ENCODE measurements at places on chromosomes 2 and 18.
A peak's percentile ranks its signal among the peaks of the same experiment; 100 is the strongest.

- no peak for DNase-seq
Measured at GRCh38 chr18:48053881-48054816, 123.7 kb upstream of the SMAD2 start.

DNA sequence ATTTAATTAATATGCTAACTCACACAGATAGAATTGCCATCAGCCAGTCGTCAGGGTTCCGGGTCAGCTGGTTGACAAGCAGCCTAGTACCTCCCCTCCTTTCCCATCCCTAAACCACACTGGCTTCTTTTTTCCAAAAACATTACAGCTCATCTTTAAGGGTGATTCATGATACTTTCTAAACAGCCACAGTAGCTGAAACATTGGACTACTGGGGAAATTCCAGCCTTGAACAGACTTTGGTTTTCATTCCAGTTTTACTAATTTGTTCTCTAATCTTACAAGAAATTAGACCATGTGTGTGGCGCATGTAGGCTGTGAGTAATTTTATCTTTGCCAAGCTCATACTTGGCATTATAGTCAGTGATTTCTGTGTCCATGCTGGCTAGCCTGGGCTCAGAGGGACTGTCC is 110.8 kb downstream of the FMNL2 start:
- no peak for DNase-seq

DNA sequence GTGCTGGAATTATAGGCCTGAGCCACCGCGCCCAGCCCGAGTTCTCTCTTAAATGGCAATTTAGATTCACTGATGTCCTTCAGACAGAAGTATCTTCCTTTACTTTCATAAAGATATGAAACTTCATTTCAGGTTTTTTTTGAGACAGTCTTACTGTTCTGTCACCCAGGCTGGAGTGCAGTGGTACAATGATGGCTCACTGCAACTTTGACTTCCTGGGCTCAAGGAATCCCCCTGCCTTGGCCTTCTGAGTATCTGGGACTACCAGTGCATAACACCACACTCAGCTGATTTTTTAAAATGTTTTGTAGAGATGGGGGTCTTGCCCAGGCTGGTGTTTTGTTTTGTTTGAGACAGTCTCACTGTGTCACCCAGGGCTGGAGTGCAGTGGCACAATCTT is 13.2 kb downstream of the ITGB1BP1 start:
- no peak for DNase-seq

GRCh38 chr2:910698-911097 is 40.0 kb upstream of the SNTG2 start:
- no peak for DNase-seq

- no peak for DNase-seq
Measured at GRCh38 chr2:171271971-171272436, 111.3 kb upstream of the TLK1 start.

- no peak for DNase-seq
Measured at GRCh38 chr2:159484532-159484931, 131.8 kb downstream of the BAZ2B start.

DNA sequence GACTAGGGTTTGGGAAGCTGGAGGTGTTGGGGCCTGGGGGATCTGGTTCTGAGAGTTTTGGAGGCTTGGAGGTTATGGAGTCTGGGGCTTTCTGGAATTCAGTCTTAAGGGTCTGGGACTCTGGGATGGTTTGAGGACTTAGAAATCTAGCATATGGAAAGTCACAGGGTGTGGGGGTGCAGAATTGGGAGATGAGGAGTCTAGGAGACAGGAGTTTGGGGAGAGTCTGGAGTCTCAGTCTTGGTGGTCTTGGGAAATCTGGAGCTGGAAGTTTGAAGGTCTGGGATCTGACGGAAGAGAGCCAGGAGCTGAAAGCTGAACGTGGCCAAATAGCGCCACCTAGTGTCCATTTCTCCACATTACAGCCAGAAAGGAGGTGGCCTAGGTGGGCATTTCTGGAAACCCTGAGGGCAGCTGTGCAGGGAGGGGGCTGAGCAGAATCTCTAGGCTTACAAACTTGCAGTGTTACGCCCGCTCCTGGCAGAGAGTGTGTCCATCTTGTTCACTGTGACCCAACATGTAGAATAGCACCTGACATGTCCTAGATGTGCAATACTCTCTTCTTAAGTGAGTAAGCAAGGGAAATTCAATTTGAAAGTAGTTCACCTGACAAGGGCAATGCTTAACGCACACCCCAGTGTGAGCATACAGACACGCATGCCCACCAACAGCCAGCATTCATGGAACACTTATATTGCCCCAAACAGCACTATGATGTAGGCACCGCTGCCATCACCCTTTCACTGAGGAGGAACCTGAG is 204.8 kb downstream of the TFCP2L1 start:
- DNase-seq, result no peak

- DNase-seq, result no peak
Measured at GRCh38 chr2:119106301-119106897, 52.2 kb downstream of the C1QL2 start.

DNA sequence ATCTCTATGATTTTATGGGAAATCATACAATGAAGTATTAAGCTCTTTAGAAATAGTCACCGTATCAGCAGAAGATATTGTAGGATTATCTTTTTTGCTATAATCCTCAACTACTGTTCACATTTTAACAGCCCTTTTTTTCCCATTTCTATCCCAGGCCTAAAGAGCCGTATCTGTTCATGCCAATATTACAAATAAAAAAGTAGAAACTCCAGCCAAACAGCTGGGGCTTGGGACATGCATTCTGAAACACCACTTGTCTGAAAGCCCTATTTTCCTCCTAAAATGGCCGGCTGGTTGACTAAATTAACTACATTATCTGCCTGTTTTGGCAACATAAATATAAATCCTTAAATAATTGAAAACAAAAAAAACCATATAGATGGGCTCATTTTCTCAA is 477.8 kb downstream of the CDH2 start:
- no peak for DNase-seq

DNA sequence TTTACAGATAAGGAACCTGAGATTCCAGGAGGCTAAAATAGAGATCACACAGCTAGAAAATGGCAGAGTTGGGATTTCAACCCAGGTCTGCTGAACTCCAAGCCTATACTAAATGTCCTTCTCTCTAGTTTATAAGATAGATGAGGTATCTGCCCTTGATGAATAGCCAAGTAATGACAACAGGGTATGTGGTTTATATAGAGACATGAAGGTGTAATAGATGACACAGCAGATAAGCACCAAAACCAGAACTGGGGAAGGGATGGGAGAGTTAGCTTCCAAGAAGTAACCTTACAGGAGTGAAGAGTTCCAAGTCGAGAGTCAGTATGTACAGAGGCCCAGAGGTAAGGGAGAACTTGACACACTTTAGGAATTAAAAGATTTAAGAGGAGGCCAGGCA is 104.7 kb upstream of the UBXN4 start:
- no peak for DNase-seq

GRCh38 chr2:5826979-5827655 is 134.9 kb downstream of the SOX11 start:
- DNase-seq, result no peak

GRCh38 chr2:64114912-64115277 is 29.3 kb downstream of the PELI1 start:
- no peak for DNase-seq

GRCh38 chr2:58137221-58137620 is 90.6 kb downstream of the VRK2 start:
- no peak for DNase-seq

DNA sequence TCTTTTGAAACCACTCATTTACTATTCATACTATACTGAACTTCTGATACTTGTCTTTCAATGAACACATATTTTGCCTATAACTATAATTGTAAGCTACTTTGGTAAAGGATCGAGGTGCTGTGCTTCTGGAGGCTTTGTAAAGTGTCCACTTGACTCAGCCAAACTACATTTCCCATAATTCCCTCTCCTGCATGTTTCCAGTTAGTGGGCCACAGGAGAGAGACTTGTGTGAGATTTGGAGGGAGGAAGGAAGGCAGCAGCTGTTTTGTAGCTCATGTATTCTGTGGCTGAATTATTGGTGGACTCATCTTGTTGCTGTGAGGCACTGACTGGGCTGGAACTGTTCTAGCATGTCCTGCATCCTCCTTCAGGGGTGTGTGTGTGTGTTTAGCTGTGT is 328.8 kb downstream of the ARL6IP6 start:
- no peak for DNase-seq

- DNase-seq, result no peak
Measured at GRCh38 chr2:221437056-221437455, 135.0 kb downstream of the EPHA4 start.

- no peak for DNase-seq
Measured at GRCh38 chr2:182006595-182007341, 21.1 kb downstream of the PPP1R1C start.

- DNase-seq, result no peak
Measured at GRCh38 chr2:119574108-119574815, 30.0 kb downstream of the CFAP221 start.

- DNase-seq, result no peak
Measured at GRCh38 chr2:230000118-230000841, 68.4 kb downstream of the SLC16A14 start.

- DNase-seq, result no peak
Measured at GRCh38 chr2:24365051-24365450, 4.7 kb upstream of the ITSN2 start.

DNA sequence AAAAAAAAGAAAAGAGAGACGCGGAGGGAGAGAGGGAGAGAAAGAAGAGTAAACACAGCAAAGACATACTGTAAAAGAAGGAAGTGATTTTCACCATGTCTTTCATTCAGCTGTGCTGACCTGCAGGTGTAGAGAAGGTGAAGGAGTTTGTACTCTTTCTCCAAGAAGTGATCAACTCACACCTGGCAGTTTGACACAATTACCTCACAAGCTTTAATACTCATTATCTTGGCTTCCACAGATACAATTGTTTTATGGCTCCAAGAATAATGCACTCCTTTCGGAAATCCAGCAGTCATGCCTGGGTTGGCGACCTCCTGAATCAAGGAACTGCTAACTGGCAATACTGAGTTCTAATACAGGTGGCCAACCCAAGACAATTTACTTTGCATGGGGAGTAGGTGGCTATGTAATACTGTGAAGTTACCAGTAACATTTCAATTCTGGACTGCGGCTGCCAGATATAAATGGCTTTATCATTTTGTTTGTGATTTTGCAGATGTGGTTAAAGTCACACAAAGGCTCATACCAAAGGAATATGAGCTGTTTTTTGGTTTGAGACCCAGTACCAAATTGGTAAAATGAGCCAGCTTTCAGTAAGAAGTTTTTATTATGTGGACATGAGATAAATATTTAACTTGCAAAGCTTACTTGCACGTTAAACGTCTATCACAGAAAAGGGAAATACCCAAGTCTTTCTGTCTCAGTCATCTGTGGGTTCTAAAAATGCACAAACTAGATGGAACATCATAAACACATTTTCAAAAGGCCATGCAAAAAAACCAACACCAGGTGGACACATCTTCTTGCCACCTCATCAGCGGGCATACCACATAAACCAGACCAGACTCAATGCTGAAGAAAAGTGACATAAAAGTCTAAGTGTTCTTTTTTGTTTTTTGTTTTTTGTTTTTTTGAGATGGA is 69.3 kb downstream of the NCKAP5 start:
- no peak for DNase-seq

- DNase-seq, result no peak
Measured at GRCh38 chr2:198861080-198861479, 596.7 kb downstream of the SATB2 start.

DNA sequence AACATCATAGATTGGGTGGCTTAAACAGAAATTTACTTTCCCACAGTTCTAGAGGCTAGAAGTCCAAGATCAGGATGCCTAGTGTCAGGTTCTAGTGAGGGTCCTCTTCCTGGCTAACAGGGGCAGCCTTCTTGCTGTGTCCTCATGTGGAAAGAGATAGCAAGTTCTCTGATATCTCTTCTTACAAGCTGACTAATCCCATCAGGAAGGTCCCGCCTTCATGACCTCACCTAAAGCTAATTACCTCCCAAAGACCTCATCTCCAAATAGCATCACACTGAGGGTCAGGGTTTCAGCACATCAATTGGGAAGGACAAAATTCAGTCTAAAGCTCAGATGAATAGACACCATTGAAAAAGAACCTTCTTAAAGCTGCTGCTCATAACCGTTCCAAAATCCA is 22.9 kb downstream of the ACVR1 start:
- DNase-seq, result no peak

GRCh38 chr2:116211719-116212118 is 1602.8 kb upstream of the DDX18 start:
- DNase-seq, result no peak

GRCh38 chr2:70371753-70372152 is 69.9 kb upstream of the FAM136A start:
- DNase-seq, result no peak

DNA sequence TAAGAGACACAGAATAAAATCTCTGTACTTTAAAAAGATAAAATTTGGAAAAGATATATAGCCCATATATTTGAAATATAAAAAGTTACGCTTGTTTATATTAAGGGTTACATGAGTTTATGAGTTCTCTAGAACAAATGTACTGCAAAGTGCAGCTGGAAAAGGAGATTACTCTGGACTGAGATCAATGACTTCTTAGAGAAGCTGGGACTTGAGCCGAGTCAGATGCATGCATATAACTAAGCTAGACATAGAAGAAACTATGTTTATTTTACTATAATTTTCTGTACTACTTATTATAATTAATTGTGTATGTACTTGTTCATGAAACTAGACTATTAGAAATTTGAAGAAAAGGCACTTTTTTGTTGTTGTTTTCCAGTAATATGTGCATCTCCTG is 170.3 kb upstream of the NXPH2 start:
- no peak for DNase-seq

DNA sequence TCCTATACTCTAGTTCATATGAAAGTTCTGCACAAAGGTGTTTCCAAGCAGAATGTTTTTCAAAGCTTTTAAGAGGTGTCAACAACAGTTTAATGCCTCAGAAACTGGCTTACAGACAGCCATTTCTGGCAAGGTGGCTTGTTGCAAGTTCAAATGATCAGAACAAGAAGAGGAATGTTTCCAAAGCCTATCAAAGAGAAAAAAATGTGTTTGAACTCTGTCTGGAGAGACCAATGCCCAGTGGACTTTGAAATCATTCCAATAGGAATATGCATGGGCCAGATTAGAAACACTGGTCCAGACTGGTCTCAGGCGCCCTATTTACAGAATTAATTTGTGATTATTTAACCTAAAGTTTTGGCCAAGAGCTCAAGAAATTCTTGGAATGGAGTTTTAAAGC is 106.2 kb downstream of the CPS1 start:
- no peak for DNase-seq

- DNase-seq, result no peak
Measured at GRCh38 chr2:152846697-152847470, 128.5 kb downstream of the ARL6IP6 start.

GRCh38 chr2:128317181-128317898 is 1.3 kb downstream of the HS6ST1 start:
- peak; percentile 45 for DNase-seq

- DNase-seq, result no peak
Measured at GRCh38 chr2:3644891-3645605, 13.0 kb upstream of the ALLC start.

GRCh38 chr2:9000442-9000841 is 3.0 kb downstream of the MBOAT2 start:
- DNase-seq, result no peak

DNA sequence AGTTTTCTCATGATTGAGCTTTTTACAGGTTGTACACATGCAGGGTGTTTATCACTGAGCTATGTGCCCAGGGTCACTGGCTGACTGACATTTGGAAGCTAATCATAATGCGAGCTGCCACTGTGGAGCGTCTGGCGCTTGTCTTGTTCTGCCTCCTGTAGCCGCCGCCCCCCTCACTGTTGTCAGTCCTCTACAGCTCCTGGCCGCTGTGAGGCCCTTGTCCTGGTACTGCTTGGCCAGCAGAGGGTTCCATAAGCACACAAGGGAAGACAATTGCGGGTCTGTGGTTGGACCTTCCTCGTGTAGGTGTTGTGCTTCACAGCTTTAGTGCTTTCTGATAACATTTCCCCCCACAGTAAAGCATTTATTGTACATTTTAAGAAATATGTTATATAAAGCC is 105.6 kb upstream of the LDLRAD4 start:
- DNase-seq, result no peak

All from stimulated activated CD4-positive, alpha-beta T cell treated with anti-CD3 and anti-CD28 coated beads, Interleukin-4, amount 100 ng/mL, for 4 hours (primary cell).